ENCODE measurements at places on chromosomes 2 and 18.

DNA sequence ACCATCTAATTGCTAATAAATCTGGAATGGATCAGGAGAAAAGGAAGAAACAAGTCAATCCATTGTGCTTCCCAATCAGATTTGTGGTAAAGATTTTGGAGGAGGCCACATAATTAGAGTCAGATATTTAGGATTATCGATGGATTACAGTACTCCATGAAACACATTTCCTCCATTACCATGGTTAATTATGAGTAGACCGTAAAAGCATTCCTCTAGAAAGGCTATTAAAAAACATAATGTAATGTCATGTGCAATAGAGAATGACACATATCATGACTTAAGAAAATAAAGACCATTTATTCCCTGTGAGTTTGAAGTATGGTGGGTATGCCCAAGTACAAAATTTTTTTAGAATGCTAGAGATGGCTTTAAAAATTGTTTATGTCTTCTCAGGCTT lies 96.1 kb downstream of the ITGA4 start:
- no peak for DNase-seq

- DNase-seq = no peak
Measured at GRCh38 chr2:126717928-126718327, 62.0 kb downstream of the GYPC start.

GRCh38 chr2:100029460-100029859 lies 112.9 kb downstream of the AFF3 start:
- DNase-seq = no peak

DNA sequence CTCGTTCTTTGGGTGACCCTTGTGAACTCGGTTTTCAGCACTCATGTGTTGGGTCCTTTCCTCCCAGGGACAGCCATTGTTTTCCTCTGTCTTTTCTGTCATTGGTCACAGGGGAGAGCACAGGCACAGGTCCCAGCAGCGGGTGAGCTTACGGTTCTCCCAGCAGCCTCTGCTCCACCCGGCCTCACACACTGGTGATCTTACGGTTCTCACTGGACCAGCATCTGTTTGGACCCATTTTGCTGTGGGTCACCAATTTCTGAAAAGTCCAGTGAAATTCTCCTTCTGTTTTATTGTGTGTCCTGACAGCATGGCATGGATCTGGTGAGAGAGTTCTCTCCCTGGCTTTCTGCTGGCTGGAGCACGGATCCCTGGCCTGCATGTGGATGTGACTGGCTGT lies 49.8 kb upstream of the ANKRD62 start:
- no peak for DNase-seq

GRCh38 chr2:42135381-42136312 lies 33.5 kb upstream of the EML4 start:
- DNase-seq = no peak

GRCh38 chr2:3314626-3315025 lies 63.0 kb downstream of the EIPR1 start:
- no peak for DNase-seq

GRCh38 chr2:39845460-39846146 lies 66.5 kb upstream of the THUMPD2 start:
- no peak for DNase-seq

- no peak for DNase-seq
Measured at GRCh38 chr2:205161156-205161839, 521.0 kb upstream of the NRP2 start.

GRCh38 chr2:105607920-105608504 lies 136.7 kb upstream of the NCK2 start:
- no peak for DNase-seq

- DNase-seq = no peak
Measured at GRCh38 chr2:64931246-64932115, 57.7 kb upstream of the SLC1A4 start.
